H7 (cell line): ENCODE measurements at places on chromosomes 16 and 17. TPM values are rescaled to one million over a fixed set of nuclear protein-coding genes. Genes with fewer than 3 reads are reported as not detected.

Gene MYH11
- not detected in 2 replicates for total RNA-seq

Gene ALOX12B
- not detected in 2 replicates for total RNA-seq

Gene METTL23
- 50.0 and 54.4 TPM in 2 replicates for total RNA-seq

Gene SMPD3
- total RNA-seq: 0.42 and 1.8 TPM in 2 replicates

Gene CUEDC1
- 8.1 and 13.9 TPM in 2 replicates for total RNA-seq
